ENCODE measurements at places on chromosomes 2 and 18. TPM values are rescaled to one million over a fixed set of nuclear protein-coding genes. Genes with fewer than 3 reads are reported as not detected.

- DNase-seq, result no peak
Measured at GRCh38 chr2:146417942-146418341, 1426.9 kb upstream of the ACVR2A start.

GRCh38 chr2:36287363-36288275 is 68.0 kb upstream of the CRIM1 start:
- DNase-seq, result no peak

The KIAA2012 gene
- total RNA-seq, result not detected

The KCNG2 gene
- 0.14 TPM for total RNA-seq

The FBXO36 gene
- total RNA-seq, result 10.2 TPM

The RNF152 gene
- 8.8 TPM for total RNA-seq

The OSR1 gene
- 0.44 TPM for total RNA-seq

The PLCD4 gene
- not detected for total RNA-seq

Data from H7 (cell line).